NCI-H1436 (cell line): ENCODE measurements at places on chromosomes 7 and 10.

DNA sequence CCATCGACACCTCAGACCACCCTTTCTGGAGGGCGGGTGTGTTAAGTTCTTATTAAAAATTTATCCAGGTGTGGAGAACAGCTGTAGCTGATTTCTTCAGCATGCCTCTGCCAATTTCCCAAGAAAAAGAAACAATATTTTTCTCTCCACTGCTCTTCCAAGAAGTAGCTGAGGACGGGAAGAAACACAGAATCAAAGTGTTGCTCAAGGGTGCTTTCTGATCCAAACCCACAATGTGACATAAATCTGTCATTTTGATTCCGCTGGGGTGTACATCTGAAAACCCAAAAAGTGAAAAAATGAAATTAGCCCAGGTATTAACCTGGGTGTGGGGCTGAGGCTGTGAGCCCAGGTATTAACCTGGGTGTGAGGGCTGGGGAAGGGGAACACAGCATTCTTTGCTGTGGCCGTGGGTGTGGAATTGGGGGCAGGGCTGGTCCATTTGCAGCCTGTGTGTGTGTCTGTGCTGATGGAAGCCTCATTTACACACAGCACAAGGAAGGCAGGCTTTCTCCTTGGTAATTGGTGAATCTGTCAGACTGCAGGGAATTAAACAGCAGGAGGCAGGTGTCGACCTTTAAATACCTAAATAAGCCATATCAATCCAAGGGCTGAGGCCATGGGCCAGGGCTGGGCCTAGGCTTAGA lies 48.4 kb upstream of the CCDC3 start:
- no peak for DNase-seq

GRCh38 chr10:126158133-126158892 lies 230.0 kb downstream of the ADAM12 start:
- DNase-seq = no peak

DNA sequence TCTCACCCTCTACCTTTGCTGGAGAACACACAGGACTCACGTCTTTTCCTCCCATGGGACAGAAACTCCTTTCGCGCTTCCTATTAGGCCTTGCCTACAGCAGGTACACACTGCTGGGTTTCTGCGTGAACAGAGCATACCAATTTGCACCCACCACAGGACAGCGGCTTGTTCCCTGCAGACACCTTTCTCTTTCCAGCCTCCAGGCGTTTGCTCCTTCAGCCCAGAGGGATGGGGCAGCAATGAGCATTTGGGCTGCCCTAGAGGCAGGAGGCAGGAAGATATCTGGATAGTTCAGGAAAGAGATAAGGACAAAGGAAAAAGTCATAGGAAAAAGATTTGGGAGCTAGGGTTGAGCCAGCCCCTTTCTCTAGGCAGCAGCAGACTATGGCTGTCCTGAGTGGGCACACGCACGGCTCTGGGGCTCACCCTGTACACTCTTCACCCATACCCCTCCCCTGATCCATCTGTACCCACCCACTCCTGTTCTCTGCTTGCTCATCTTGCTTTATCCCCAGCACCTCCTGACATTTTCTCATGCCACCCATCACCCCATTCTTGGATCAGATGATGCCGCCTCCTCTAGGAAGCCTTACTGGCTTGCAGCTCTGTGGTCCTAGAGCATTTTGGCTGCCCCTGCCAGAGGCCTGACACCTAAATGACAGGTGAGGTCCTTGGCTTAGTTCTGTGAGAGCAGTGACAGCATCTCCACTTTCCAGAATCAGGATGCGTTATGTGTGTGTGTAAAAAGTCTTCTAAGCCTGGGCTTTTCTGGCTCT lies 40.7 kb upstream of the SPDYE3 start:
- no peak for DNase-seq

DNA sequence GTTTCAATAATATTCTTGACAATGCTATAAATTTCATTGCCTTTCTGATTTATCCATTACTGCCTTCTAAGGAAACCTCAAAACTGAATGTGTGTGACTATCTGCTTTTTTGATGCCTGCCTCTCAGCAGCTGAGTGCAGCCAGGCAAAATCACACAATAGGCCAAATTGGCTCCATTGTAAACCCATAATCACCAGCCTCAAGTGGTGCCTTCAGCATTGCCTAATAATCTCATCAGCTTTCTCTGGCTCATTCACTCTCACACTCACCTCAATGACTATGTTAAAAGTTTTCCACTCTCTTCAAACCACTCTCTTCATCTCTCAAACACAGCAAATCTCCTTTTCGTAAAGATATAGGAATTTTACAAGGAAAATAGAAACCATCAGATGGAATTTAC lies 182.5 kb upstream of the COL1A2 start:
- DNase-seq = peak; percentile 86

DNA sequence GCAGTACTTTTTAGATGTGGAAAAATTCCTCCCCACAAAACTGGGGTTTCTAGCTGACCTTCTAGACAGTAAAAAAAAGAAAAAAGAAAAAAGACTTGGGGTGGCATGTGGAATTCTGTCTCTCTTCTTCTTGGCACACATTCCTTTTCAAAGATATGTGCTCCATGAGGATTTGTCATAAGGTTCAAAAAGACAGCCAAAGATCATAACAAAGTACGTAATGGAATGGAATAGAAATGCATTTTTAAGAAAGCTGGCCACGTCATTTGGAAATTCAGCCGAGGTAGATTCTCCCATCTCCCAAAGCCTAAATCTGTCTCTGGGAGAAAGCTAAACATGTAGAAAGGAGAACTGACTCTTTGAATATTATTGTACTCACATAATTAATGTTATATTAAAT lies 381.3 kb upstream of the NFE2L3 start:
- no peak for DNase-seq

GRCh38 chr7:13841284-13841683 lies 148.2 kb downstream of the ETV1 start:
- DNase-seq = no peak

DNA sequence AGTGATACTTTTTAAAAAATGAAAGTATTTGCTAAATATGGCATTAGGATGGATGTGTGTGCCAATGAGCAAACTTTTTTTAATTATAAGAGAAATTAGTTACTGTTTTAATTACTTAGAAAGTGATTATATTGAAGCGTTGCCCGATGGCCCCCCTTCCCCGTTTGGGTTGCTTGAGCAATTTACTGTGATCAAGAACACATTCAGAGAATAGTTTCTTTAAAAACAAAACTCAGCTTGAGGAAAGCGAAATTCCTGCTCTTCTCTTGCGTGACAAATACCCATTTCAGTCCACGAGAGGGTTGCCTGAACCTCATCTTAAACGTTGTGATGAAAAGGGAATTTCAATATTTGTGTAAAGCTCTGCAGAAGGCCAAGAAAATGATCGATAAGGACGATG lies 234.1 kb downstream of the GATA3 start:
- DNase-seq = no peak

DNA sequence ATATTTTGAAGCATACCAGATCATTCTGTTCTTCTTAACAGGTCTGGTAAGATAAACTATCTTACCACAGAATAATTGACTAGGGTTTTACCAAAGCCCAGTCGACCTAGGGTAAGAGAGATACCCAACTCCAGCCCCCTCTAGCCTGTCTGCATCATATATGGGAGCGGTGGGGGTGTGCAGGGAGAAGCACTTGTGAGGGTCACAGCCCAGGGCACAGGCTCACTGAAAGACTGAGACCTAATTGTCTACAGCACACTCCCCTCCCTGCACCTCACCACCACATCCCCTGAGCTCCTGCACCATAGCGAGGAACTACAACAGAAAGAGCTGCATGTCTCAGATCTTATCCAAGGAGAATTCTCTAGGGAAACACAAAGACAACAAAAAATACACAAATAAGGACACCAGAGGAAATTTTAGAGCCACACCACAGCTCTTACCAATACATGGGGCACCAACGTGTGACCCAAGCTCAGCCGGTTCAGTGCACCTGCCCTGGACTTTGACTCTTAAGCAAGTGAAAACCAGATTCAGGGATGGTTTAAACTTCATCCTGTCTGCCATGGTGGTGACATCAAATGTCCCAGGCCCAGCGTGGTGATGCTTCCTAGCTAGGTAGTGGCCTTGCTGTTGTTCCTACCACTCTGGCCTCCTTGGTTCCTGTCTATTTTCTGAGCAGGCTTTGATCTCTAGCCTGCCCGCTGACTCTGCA lies 150.8 kb downstream of the HERPUD2 start:
- no peak for DNase-seq

GRCh38 chr7:122027058-122027457 lies 117.0 kb downstream of the AASS start:
- DNase-seq = no peak

- peak; percentile 21 for DNase-seq
Measured at GRCh38 chr7:12623885-12624498, 53.5 kb downstream of the SCIN start.

DNA sequence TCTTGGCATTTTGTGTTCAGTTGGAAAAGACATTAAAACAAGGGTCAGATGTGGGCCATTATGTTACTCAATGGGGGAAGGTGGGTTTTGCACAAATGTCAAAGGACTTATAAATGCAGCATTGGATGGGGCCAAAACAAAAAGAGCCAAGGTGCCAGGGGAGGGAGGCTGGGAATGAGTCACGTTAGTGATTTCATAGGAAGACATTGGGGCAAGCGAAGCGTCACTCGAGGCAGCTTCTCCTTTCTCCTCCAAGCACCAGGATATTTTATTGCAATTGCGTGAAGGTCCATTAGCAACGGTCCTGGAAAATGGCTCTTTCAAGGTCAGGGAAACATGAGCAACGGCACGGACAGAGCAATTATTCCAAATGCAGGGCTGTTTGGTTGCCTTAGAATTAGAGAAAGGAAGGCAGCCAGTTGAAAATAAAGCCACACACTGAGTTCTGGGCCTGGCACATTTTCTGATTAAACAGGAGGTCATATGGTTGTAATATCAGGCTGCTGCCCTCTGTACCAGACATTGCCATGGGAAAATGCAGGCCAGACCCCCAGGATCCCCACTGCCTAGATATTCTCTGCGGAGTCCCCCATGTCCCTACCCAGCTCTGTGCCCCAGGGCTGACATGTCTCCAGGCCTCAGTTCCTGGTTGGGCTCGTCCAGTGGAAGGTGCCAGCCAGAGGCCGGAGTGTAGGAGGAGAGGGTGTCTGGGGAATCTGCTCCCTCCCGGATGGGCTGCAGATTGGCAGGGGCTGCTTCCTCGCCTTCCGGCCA lies 63.3 kb upstream of the NANOS1 start:
- DNase-seq = no peak

GRCh38 chr10:63515002-63515763 lies 6.0 kb upstream of the REEP3 start:
- no peak for DNase-seq

DNA sequence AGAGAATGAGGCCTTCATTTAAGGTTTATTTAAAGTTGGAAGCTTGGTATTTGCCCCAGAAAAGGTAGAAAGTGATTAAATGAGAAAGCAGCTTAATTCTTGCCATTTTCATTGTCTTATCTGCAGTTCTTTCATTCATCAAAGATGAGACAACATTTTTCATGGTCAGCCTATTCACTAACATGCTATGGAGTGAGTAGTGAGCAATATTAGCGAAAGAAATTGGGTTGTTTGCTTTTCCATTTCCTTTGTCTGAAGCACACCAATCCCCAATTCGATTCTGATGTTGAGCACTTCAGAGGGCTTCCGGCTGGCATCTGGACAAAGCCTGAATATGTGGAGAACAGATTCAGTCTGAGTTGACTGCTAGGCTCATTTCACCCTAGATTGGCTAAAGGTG lies 317.2 kb downstream of the BBS9 start:
- DNase-seq = peak; percentile 58

- DNase-seq = no peak
Measured at GRCh38 chr10:109968953-109969759, 38.6 kb upstream of the ADD3 start.

DNA sequence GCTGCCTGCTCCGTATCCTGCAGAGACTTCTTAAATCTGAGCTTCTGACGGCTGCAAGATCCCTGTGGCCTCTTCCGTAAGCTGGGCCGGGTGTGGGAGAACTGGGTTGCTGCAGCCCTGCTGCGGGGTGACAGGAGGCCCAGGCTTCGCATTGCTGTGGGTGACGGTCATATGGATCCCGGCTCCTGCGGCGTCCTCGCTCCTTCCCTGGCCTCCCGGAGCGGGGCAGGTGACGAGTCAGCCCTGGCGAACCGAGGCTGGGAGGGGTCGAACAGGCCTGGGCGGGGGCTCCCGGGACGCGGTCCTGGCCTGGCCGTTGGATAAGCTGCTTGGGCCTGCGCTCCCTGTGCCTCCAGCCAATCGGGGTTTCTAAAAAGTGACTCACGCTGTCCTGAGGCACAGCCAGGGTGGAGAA lies 7.8 kb upstream of the UBE2D1 start:
- no peak for DNase-seq

GRCh38 chr7:80921130-80921529 lies 2.3 kb upstream of the SEMA3C start:
- no peak for DNase-seq
